Thymus (tissue), 14 donors: ENCODE measurements at places on chromosomes 5 and 9. TPM values are rescaled to one million over a fixed set of nuclear protein-coding genes. Genes with fewer than 3 reads are reported as not detected.

Gene TXNDC8
- not detected for total RNA-seq

Gene CDX1
- 0.85 TPM for total RNA-seq

Gene CCDC192
- total RNA-seq: 0.09 TPM

Gene GABBR2
- 0.14 TPM for total RNA-seq

Gene MED7
- 17.0 TPM for total RNA-seq

Gene SPINK7
- total RNA-seq: 1.2 TPM

Gene SMIM33
- total RNA-seq: 0.28 TPM

Gene CAMK4
- 107 TPM for total RNA-seq

Gene PCDHB12
- total RNA-seq: 0.19 TPM

Gene DMRTA1
- total RNA-seq: 0.71 TPM

Gene SPARC
- 152 TPM for total RNA-seq
